ENCODE measurements at places on chromosomes 2 and 18.
A peak's percentile ranks its signal among the peaks of the same experiment; 100 is the strongest.

GRCh38 chr2:10366601-10367270 is 64.0 kb downstream of the HPCAL1 start:
- DNase-seq = no peak

GRCh38 chr2:127347734-127348392 is 39.9 kb downstream of the MAP3K2 start:
- no peak for DNase-seq

- no peak for DNase-seq
These were observed 15.3 kb upstream of the CD207 start for GRCh38 chr2:70850925-70851324.

GRCh38 chr2:201790989-201791388 is 10.3 kb upstream of the ALS2 start:
- no peak for DNase-seq

- no peak for DNase-seq
These were observed 132.6 kb downstream of the VWC2L start for GRCh38 chr2:214543386-214543955.

DNA sequence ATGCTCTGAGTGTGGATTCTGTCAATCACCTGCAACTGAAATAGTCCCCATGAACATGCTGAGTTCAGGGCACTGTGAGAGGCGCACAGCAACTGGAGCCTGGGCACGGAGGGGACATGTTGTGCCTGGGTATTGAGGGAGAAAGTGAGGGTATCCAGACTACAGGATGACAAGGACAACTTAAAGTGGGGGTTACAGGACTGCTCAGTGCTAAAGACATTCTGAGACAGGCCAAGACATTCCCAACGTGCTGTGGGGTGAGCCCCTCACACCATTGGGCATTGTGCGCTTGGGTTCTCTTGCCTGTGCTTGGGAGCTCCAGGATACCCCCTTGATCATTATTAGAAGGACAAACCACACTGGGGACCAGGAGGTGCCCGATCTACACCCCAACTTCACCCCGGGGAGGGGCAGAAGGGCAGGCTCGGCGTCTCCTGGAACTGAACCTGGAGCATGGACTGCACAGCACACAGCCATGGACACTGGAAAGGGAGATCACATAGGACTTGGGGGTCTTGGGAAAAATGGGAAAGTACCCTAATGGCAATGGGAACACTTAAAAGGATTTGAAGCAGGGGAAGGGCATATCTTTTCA is 72.5 kb upstream of the HDAC4 start:
- no peak for DNase-seq

DNA sequence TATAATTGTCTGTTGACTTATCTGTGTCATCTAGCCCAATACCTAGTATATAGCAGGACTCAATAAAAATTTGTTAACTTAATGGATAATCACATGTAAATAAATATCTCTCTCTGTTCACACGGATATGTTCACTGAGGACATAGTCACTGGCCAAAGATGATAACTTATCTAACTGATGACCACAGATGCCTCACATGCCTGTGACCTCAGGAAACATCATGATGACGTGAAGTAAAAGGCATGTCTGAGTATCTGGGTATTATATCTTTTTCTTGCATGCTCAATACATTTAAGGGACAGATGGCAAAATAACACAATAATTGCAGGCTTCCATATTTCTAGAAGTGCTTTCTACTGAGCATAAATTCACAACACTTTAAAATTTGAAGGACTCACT is 41.4 kb upstream of the PARD3B start:
- DNase-seq = no peak

- DNase-seq = no peak
These were observed 145.5 kb downstream of the PXDN start for GRCh38 chr2:1598800-1599199.

DNA sequence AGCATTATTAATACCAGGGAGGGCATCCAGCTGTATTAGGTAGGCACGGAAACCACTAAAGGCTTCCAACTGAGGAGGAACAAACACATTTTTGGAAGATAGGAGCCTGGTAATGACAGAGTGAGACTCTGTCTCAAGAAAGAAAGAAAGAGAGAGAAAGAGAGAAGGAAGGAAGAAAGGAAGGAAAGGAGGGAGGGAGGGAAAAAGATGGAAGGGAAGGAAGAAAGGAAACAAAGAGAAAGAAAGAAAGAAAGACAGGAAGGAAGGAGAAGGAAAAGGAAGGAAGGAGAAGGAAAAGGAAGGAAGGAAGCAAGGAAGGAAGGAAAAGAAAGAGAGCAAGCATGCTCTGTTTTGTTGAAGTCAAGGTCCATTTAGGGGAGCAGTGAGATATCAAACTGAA is 103.8 kb upstream of the RFX8 start:
- DNase-seq = no peak

- DNase-seq = no peak
These were observed 474.8 kb downstream of the METTL4 start for GRCh38 chr18:2096551-2096950.

GRCh38 chr2:219706823-219707281 is 79.4 kb downstream of the SLC4A3 start:
- no peak for DNase-seq

GRCh38 chr2:191417746-191418145 is 172.5 kb downstream of the MYO1B start:
- DNase-seq = no peak

GRCh38 chr2:187299122-187299906 is 148.7 kb downstream of the CALCRL start:
- DNase-seq = peak; percentile 12

DNA sequence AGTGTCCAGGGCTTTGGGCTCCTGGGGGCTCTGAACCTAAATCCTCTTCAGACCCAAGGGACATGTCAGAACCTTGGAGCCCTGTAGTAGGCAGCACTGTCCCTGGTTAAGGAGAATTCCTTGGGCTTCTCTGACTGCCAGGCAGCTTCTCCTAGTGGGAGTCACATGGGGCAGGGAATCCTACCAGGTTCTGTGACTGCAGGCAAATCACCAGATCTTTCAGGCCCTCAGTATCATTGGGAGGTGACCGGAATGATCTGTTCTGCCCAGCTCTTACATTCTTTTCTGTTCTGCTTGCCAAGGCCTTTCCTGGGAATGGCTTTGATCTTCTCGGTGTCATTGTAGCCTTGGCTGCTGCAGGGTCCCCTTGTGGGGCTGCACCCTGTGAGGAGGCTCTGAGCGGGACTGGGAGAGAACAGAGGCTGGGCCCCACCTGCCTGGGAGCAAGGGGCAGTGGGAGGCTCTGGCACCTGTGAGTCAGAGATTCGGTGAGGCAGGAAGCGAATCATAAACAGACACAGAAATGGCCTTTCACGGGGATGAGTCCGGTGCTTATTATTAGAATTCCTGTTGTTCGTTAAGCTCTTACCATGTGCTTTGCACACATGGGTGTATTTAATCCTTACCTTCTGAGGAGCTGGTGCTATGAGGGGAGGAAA is 14.1 kb downstream of the CEP68 start:
- no peak for DNase-seq

- no peak for DNase-seq
These were observed 123.0 kb upstream of the PKDCC start for GRCh38 chr2:41924709-41925408.

GRCh38 chr2:169507698-169508097 is 1.8 kb upstream of the KLHL41 start:
- DNase-seq = peak; percentile 34

- DNase-seq = no peak
These were observed 144.7 kb downstream of the TRIB2 start for GRCh38 chr2:12861344-12861930.

GRCh38 chr2:53312181-53312580 is 455.4 kb upstream of the CHAC2 start:
- no peak for DNase-seq

GRCh38 chr2:112670252-112671022 is 24.7 kb downstream of the SLC20A1 start:
- DNase-seq = no peak

GRCh38 chr2:81858998-81859397 is 1554.4 kb upstream of the LRRTM1 start:
- DNase-seq = no peak

DNA sequence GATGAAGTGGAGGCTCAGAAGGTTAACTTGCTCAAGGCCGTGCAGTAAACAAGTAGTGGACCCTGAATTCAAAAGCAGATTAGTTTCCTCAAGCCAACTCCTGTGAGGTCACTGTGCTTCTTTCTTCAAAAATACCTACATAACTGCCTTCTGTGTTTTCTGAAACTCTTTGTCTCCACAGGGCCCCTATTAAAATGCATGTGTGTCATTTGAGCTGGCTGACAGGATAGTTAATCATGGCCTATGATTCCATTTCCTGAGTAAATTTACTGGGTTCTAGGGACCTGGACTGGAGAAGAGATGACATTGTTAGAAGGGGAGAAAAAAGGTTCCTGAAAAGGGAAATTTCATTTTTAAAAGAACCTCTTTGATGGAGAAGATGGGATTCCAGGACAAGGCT is 12.9 kb upstream of the DTNA start:
- DNase-seq = no peak

GRCh38 chr2:42876326-42876751 is 84.0 kb upstream of the HAAO start:
- no peak for DNase-seq
